Stomach (tissue), 19 donors: ENCODE measurements at places on chromosomes 12 and 14.

DNA sequence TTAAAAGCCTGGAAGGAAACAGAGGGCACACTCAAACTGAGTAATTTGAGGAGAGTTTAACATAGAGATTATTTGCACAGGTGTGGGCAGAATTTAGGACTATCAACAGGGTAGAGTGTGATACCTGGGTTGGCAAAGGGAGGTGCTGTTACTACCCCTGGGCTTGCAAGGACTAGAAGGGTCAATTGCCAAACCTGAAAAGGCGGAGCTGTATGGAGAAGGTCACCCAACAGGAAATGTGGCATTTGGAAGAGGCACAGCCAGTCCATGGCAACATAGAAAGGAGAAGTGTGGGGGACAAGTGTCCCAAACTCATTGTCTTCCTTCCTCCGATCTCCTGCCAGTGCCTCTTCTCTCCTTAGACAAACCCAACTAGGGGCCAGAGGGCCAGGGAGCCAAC is 21.6 kb upstream of the MED13L start:
- DNase-seq: no peak

GRCh38 chr12:57586128-57586527 is 4.9 kb upstream of the PIP4K2C start:
- no peak for DNase-seq

DNA sequence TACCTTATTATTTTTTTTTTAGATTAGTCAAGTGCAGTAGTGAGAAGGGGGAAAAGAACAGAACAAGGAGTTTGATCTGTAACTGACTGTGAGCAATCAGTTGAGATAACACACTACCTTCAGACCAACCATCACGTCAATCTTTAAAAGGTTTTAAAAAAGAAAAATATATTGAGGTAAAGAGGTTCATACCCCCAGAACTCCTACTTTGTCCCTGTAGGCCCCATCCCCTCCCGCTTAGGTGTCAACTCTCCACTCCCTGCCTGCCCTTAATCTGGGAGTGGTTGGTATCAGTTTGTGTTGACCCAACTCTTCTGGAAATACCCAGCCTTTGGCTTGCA is 16.2 kb downstream of the MMP14 start:
- DNase-seq: no peak

DNA sequence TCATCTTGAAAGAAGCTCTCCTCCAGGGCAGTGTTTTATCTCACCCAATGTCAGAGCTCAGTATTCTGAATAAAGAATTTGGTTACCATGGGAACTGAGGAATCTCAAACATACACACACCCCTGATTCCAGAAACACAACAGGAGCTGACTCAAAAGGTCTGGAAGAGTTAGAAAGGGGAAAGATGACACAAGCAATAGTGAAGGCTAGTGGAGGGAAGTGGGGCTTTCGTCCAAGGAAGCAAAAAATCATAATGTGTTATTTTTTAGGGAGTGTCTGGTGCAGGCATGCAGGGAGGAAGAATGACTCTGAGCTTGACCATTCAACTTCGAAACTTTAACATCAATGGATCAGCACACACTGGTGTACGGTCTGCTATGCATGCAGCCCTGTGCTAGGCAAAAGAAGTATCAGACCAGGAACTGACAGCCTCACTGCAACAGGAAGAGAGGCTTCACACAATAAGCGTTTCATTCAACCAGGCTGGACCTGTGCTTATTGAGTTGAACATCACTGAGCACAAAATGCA is 20.3 kb downstream of the HEBP1 start:
- peak; percentile 83 for DNase-seq

- no peak for DNase-seq
Observed at GRCh38 chr12:122029620-122030423, 8.1 kb downstream of the BCL7A start.

DNA sequence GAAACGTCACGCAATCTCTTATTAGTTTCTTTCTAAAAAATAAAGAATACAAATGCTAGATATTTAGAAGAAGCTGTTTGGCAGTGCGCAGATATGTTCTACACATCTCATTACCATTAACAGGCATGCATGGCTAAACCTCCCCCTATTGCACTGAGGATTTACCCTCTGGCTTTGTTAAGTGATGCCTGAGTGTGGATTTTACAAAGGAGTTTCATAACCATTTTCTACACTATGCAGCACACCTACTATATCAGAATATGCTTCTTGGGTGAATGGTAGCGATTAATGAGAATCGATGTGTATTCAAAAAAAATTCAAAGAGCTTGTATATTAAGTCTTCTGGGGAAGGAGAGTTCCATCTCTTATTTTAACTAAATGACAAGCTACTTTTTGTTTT is 1.1 kb upstream of the RMST start:
- no peak for DNase-seq

DNA sequence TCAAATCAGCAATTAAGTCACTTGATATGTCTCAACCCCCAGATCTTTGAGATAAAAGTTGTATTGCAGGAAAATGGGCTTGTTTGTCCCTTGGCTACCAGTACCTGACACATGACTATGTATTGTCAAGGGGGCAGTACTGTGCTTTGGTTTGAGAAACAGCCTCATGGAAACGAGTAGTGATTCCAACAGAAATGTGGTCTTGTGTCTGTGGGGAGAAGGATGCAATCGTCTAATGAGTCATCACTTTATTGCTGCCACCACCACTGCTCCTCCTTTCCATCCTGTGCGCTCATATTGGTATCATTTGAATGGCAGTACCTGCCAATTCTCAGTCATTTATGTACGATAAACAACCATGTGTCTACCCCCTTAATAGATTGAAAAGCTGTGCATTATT is 72.8 kb upstream of the ARHGAP5 start:
- DNase-seq: no peak

DNA sequence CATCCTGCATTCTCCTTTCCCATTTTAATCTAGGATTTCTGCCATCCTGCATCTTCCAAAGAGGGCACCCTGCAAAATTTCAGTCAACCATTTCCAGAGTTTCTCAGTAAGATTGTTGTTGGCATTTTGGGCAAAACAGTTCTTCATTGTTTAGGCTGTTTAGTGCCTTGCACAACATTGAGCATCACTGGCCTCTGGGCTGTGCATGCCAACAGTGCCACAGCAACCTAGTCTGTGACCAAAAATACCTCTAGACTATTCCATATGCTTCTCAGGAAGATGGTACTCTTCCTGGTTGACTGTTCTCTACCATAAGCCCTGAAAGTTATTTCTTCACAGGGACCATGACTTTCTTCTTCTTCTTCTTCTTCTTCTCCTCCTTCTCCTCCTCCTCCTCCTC is 32.5 kb upstream of the ISM2 start:
- DNase-seq: no peak

DNA sequence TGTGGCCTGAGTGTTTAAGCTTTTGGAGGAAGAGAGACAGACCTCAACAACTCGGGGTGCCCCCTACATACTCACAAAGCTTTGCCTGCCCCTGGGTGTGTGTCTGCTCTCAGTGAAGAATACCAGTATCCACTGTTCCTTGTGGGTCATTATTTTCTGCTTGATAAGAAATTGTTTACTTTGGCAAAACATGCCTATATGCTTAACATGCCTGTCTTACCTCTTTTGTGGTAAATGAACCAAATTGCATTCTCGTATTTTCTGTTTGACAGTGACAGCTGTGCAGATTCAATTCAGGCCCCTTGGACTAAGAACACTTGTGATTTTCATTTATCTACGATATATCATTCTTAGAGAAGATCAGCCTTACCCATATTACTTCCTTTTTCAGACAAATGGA is 50.6 kb upstream of the REP15 start:
- no peak for DNase-seq

DNA sequence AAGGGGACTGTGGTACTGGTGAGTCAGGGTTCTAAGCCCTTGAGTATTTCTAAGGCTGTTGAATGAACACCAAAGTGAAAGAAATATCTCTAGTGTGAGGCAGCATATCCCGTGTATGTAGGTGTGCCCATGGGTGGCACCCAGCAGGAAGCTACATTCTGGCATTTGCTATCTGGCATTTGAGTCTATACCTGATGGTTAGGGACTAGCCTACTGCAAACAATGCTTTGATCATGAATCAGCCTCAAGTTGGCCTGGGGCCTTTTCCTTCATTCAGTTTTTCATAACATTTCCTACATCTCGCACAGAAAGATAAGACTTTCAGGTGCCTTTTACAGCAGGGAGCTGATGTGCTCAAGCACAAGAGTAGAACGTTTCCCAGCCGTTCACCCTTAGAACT is 85.7 kb upstream of the E2F7 start:
- no peak for DNase-seq

GRCh38 chr14:89563471-89563870 is 146.4 kb upstream of the FOXN3 start:
- DNase-seq: no peak

GRCh38 chr12:132484183-132484890 is 5.6 kb upstream of the FBRSL1 start:
- no peak for DNase-seq

DNA sequence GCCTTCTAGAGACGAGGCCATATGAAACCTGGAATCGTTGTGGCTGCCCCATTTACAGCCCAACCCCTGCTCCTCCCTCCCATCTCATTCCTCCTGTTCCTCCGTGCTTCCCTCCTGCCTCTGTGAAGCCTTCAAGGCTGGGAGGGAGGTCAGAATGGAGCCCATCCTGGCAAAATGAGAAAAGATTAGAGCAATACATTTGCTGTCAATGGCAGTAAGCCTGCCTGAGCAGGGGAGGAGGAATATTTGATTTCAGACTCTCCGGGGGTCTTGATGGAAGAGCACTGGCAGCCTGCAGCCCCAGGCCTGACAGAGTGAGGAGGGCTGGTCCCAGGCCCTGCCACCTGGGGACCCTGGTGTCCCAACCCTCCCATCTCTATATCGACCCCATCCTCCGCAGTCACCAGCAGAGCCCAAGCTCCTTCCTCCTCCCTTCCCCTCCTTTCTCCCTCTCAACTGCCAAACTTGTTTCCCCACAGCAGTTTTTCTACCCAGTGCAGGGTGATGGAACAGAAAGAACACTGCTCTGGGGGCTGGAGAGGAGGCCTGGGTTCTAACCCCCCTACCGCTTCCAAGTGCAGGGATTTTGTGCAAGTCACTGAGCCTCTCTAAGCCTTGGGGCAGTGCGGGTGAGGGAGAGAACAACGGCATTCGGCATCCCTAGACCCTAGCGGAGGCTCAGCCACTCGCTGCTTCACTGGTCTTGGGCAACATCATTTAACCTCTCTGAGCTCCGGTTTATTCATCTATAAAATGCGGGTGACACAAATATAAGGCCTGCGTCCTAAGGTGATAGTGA is 16.0 kb upstream of the RACGAP1 start:
- no peak for DNase-seq

GRCh38 chr12:68245180-68246021 is 8.0 kb downstream of the IL22 start:
- DNase-seq: peak; percentile 73

GRCh38 chr14:104224506-104225277 is 86.3 kb downstream of the KIF26A start:
- peak; percentile 72 for DNase-seq

- no peak for DNase-seq
Observed at GRCh38 chr12:80620281-80620680, 87.2 kb upstream of the MYF6 start.

- DNase-seq: no peak
Observed at GRCh38 chr14:98197933-98198332, 1074.1 kb downstream of the BCL11B start.

- no peak for DNase-seq
Observed at GRCh38 chr12:66011731-66012130, 118.8 kb downstream of the LLPH start.

- no peak for DNase-seq
Observed at GRCh38 chr14:52327374-52328226, 13.5 kb downstream of the PTGER2 start.

- DNase-seq: no peak
Observed at GRCh38 chr12:53965281-53966084, 7.4 kb upstream of the HOXC11 start.
